ENCODE measurements at places on chromosomes 5 and 9.

- no peak for DNase-seq
Measured at GRCh38 chr5:94847019-94847418, 228.6 kb downstream of the SLF1 start.

GRCh38 chr9:69412741-69413150, 87.7 kb downstream of the ENTREP1 start:
- no peak for DNase-seq

- DNase-seq: no peak
Measured at GRCh38 chr9:71755230-71755629, 13.1 kb downstream of the CEMIP2 start.

- DNase-seq: no peak
Measured at GRCh38 chr9:136584934-136585333, 39.1 kb upstream of the NOTCH1 start.

- DNase-seq: no peak
Measured at GRCh38 chr9:105639936-105640335, 22.3 kb upstream of the TAL2 start.

DNA sequence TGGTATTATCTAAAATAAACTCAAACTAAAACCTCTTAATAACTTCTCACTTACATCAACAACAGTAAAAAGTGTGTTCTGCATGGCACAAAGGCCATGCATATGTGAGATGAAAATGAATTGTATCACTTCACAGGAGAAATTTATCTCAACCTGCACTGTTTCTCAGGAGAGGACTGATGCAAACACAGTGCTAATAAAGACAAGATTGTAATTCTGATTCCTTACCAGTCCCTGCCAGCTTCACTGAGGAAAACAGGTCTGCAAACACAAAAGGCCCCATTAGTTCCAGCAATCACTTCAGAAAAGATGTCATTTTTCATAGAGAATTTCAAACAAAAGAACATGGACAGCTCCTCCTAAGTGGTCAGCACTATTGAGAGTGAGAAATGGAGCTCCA, 117.3 kb upstream of the PDE4D start:
- no peak for DNase-seq

DNA sequence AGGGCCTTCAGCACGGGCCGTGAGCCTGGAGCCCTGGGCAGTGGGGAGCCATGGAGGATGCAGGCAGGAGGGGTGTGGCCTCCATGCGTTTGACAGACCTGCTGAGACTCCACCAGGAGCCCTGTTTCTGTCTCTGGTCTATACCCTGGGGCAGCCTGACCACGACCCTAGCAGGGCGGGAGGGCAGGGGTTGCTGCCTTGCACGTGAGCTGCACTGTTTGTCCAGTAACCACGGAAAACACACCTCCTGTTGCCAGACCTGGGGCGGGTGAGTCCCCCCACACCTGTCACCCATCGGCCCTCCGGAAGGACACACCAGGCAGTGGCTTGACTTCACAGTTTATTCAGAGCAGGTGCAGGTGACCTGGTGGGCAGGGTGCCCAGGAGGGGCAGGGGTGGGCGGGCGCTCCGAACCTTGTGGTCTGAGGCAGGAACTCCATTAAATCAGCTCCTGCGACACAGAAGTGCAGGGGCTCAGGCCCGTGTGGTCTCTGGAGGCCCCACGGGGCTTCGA, 3.9 kb downstream of the LCN8 start:
- no peak for DNase-seq

DNA sequence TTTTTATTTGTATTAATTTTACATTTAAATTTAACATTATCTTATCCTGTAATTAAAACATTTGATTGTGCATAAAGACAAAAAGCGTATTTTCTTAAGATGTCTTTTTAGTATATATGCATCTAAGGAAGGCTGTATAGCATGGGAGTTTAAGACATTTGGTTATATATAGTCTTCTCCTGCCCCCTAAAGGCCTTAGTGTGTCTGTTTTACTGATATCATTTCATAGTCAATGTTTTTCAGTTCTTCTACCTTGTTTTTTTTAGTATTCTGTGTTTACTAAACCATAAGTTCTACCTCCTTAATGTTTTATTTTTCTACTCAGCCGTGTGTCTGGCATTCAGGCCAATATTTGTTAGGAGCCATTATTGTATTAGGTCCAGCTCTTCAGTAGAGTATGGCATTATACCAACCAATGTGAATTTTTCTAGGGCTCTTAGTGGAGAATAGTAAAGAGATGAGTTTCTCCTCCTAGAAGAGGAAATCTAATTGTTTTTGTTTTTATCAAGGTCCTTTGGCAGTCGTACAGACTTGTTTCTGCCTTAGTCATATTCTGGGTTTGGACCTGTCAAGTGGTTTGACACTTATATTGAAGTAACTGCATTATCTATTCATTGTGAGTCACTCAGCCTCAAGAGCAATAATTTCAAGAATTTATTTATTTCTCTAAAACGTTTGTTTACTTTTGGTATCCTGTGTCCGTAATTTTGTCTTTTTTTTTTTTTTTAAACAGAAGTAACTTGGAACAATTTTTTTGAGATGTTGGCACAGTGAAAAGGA, 74.8 kb downstream of the SLF1 start:
- no peak for DNase-seq

- DNase-seq: no peak
Measured at GRCh38 chr5:139388198-139388821, 1.4 kb downstream of the MZB1 start.

- DNase-seq: peak; percentile 58
Measured at GRCh38 chr5:168734620-168735300, 155.6 kb upstream of the PANK3 start.

DNA sequence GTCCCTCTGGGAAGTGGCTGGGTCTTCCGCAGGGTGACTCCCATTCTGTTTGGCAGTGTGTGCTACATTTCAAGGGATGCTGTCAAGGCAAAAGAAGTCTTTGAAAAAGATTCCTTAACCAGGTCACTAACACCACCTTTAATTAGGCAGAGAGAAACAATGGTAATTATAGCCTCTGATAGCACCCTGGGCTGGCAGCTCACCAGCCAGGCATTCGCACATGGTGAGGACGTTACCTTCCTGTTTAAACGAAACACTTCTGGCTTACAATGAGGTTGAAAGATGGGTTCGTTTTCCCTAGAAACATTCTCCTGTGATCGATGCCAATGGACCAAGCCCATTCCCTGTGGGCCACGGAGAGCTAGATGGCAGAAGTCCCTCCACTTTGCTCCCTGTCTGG, 230.1 kb upstream of the PANK3 start:
- no peak for DNase-seq
